NCI-H82 (cell line): ENCODE measurements at places on chromosomes 12 and 14.

DNA sequence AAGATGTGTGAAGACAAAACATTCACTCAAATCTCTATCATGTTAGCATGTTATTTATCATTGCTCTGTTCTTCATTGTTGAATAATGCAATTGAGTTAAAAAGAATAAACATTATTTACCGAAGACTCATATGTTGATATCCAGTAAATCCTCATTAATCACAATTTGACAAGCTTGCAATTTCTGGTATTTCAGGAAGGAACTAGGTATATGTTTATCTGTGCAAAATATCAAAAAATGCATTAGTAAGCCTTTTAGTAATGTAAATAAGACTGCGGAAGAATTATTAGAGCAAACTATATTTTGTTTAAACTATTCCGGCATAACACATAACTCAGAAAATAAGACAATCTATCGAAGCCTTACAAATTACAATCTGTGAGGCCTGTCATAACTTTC lies 222.7 kb upstream of the NOVA1 start:
- DNase-seq, result no peak

DNA sequence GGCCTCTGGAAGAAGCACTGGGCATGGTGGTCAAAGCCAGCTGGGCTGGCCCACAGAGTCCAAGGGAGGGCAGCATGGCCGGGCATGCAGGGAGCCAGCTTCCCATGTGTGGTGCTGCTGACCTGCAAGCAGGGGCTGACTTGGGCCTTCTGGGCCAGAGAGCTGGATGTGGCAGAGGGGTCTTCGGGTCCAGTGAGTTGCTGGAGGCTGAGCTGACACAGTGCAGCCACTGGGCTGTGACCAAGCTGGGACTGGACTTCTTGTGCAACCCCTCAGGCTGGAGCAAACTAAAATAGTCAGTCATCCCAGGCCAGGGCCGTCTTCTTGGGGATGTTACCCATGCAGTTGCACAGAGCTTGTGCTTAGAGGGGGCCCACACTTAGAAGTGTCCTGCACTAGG lies 7.3 kb upstream of the RIN3 start:
- DNase-seq, result no peak

DNA sequence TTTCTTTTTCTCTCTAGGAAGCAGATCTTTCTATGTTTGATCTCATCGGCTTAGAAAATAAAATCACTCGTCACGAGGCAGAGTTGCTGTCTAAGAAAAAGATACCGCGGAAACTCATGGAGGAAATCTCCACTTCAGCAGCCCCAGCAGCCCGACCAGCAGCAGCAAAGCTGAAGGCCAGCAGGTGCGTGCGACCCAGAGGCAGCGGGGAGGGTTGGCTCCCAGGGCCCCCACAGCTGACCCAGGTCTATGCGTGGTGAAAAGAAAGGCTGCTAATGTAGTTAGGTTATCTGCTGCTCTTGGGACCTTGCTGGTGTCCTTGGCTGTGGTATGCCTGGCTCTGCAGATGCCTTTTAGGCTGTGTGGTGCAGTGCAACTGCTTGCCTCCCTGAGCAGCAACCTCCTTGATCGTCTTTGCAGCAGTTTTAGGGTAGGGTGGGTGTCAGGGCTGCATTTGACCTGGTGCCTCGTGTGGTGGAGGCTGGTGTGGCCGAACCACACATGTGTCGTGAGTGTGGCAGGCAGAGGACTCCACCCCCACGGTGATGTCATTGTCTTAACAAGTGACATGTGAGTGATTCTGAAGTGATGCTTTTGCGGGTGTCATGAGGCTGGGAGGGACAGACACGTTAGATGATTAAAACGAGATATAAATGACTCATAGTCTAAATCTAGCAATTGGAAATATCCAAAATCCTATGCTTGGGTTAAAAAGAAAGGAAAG lies 68.6 kb downstream of the EP400 start:
- DNase-seq, result no peak

GRCh38 chr14:24334431-24335291 lies at the start of gene ADCY4:
Gene ADCY4 (minus strand): TSS chr14:24335071. CDS start chr14:24334652, 419 bp downstream.
- DNase-seq, result no peak

DNA sequence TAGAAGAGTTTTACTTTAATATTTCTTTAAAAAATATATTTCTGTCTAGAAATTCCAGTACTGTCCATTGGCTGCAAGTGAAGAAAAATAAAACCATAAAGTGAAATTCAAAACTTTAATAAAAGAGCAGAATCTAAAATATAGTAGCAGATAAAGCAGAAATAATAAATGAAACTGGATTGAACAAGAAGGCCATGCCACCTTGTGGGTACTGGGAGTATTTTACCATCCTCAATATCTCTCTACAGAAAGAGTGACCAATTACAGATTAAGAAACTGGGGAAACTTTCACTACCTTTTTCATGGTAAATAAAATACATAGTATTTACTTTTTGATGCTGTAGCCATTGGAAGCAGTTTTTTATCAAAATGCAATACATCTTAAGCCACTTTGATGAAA lies 220.5 kb downstream of the BCAT1 start:
- DNase-seq, result peak; percentile 65

GRCh38 chr14:106518054-106518943 lies 991.9 kb downstream of the TMEM121 start:
- peak; percentile 0 for DNase-seq

DNA sequence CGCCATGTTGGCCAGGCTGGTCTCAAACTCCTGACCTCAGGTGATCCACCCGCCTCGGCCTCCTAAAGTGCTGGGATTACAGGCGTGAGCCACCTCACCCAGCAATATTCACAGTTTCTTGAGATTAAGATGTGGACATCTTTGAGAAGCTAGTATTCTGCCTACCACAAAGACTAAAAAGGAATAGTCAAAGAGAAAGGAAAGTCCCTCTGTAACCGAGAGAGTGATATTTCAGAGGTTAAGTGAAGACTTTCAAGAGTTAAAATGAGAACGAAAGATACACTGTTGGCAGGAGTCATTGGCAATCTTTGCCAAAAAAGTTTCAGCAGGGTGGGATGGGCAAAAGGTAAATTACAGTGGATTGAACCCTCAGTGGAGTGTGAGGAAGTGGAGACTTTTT lies 15.6 kb downstream of the DGKA start:
- DNase-seq, result no peak

DNA sequence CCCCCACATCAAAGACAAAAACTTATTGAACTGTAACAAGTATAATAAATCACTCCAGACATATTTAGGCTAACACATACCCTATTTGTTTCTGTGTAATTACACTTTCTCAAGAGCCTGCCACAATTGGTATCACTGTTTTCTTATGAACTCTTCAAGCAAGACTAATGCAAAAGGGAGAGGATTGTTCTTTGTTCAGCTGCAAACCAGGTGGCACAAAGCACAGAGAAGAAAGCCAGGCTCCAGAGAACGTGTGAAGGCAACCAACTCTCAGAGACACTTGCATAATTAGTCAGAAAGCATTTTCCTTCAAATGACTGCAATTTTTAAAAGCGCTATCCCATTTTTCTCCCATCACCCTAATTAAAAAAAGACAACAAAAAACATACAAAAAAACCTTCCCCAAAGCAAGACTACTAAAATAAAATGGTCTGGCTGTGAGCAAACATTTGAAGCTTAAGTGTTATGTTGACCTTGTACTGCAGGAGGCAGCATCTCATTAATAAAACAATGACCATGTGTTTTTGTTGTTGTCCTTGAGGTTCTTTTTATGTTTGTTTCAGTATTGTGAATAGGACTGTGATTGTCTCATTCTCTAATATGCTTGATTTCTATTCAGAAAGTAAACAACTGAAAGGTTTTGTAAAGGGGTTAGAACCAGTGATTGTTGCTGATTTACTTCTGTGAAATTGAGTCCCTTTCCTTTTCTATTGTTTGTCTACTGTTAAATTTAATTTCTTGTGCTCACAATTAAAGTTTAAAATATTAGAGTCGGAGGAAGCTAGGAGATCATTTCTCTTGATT lies 452.7 kb upstream of the PDE3A start:
- DNase-seq, result peak; percentile 50

DNA sequence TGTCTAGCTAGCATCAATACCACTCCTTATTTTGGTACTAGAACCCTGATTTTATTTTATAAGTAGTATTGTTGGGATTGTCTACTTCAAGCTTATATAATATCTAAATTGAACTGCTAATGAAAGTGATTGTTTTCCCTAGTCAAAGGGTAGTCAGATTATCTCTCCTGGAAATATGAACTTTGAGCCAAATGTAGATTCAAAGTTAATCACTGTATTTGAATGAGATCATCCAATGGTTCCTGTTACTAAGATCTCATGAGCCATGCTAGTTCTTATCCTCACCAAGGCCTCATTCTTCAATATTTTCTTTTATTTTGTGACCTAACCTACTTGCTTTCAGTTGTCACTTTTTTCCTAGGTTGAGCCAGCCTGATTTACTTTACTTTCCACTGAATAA lies 276.7 kb downstream of the RASSF9 start:
- no peak for DNase-seq

DNA sequence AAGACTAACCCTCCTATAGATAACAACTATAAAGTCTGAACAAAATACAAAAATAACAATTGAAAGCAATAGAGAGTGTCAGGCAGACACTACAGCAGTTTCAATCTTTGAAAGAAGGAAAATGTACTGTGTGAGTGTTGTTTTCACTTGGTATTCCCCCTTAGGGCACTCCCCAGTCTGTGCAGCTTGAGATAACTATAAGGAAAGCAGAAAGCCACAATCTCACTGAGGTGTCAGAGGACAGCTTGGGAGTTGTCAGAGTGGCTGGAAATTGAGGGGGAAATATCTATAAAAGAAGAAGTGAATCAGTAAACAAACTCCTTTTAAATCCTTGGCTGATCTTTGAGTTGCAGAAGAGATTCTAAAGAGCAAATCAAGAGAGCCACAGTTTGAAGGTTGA lies 364.8 kb downstream of the NELL2 start:
- no peak for DNase-seq

- DNase-seq, result no peak
Observed at GRCh38 chr12:132143336-132144071, 615 bp downstream of the DDX51 start.

DNA sequence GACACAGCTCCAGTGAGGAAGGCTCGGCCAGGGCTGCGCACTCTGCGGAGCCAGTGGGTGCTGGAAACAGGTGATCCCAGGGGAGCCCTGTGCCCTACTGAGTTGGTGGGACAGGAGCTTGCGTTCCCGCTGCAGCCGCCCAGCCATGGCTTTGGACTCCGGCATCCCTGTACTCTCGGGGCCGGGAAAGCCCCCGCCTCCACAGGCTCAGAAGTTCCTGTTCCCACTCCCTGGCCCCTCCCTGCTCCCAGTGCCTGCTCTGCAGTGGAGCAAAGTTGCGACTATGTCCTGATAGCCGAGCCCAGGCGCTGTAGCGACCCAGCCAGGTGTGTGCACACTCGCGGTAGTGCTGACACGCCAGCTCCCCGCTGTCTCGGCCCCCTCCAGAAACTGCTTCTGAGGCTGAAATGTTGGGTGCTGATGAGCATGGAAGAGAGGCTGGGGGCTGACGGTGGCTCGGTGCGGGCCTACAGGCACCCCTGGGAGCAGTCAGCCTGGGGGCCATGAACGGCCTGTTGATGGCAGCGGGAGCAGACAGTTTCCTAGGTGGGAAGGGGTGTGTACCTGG lies 344.6 kb upstream of the MGAT4C start:
- DNase-seq, result no peak

DNA sequence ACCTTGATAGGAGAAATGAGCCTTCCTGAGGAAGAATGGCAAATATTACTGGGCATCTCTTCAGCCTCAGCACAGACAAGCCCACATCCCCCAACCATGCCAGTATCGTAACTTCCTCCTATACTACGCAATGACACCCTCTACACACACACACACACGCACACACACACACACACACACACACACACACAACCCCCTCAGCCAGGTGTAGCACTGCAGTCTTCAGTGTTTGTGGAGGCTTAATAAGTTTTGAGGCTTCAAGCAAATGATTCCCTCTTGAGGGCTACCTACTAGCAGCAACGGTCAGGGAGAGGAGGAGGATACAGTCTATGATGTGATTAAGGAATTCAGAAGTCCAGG lies 1.6 kb downstream of the DGKA start:
- no peak for DNase-seq

DNA sequence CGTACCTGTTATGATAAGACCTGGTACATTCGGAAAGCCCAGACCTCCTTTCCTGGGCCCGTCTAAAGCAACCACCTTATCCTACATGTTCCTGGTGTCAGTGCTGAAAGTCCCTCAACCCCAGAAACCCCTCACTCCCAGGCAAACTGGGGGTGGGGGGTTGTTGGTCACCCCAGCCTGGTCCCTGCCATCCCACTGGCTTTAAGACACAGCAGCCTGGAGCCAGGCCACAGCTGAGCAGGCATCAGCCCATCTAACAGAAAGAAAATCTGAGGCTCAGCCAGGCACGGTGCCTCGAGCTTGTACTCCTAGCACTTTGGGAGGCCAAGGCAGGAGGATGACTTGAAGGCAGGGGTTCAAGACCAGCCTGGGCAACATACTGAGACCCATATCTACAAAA lies 4.5 kb downstream of the SELPLG start:
- DNase-seq, result no peak

DNA sequence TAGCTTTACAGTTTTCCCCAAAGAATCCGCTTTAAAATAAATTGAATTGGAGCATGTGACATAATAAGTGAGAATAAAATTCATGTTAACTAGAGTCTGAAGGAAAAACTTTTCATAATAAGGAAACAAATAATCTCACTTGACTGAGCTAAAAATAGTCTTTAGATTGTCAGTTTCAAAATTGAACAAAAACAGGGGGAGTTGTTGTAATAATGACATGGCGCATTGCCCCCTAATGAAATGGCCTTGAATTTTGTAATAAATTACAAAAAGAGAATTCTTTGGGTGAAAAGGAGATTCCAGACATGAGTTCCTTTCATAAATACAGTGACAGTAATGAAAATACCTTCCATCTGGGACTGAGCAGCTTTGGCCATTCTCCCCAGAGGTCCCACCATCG lies 178.6 kb downstream of the EFCAB11 start:
- DNase-seq, result no peak

DNA sequence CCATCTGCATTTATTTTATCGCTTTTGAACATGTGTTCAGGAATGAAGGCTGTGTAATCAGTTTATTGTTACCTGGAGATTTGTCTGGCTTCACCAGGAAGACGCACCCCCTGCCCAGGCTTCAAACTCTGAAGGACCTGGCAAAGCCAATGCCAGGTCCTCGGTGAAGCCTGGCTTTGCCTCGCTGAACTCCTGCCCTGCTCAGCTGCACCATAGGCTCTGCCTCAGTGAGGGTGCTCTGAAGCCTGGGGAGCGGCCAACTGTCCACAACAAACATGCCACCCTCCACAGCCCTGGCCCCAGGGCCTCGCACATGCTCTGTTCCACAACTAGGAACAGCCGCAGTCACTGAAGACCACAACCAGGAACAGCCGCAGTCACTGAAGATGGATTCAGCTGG lies 66.9 kb downstream of the NTF3 start:
- no peak for DNase-seq

DNA sequence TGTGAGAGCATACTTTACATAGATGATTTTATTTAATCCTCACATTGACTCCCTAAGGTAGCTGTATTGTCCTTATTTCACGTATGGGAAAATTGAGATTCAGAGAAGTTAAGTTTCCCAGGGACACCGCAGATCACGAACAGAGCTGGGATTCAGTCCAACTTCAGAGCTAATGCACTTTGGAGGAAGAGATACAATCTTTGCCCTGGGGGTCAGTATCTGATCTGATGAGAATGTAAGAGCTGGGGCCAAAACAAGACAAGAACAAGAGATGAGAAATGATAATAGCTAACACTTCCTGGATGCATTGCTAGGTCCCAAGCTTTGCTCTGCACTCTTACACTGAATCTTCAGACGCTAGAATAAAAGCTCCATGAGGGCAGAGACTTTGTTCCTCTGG lies 6.0 kb upstream of the CSAD start:
- no peak for DNase-seq

- DNase-seq, result no peak
Observed at GRCh38 chr12:10491766-10492165, 13.9 kb upstream of the EIF2S3B start.
